Head of caudate nucleus (tissue), 42 donors: ENCODE measurements at places on chromosomes 1 and 21.

DNA sequence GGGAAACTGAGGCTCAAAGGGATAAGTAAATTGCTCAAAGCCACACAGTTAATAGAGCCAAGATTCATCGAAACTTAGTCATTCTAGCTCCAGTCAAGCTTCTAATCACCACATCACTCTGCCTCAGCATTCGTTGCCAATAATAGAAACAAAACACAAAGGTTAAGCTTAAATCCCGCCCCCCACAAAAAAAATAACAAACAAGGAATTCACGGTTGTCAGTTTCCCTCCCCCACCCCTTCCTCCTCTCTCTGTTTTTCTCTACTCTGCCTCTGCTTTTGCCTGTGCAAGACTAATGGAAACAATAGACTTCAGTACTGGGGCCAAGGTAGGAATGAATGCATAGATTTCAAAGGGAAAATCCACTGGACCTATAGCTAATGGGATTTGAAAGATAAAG lies 70.7 kb upstream of the ZNF644 start:
- no peak for DNase-seq

GRCh38 chr21:31446226-31446855 lies 102.3 kb upstream of the TIAM1 start:
- no peak for DNase-seq

DNA sequence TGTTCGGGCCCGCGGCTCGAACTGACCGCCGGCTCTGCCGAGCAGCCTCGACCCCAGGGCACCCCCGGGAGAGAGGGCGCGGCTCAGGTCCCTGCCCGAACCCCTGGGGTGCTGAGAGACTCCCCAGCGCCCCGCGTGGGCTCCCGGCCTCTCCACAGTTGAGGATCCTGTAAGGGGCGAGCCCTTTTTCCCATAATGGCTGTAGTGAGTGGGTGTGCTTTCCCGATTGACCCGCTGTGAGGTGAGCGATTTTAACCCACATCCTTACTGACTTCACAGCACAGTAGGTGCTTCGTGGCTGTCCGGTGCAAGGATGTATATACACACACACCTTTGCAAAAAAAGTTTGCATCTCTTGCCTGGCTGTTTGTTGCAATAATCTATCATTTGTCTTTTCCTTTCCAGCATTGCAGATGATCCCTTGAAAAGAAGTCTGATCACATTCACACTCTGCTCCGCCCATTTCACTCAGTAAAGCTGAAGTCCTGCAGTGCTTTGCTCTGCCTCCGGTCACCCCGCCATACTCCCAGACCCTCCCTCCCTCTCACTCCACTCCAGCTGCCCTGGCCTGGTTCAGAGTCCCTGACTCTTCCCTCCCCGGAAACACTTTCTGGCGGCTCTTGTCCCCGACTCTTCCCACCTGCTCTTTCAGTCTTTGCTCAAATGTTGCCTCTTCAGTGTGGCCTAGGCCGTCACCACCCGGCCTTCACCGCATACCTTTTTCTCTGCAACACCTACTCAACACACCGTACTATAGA lies 955 bp upstream of the UBE2G2 start:
- DNase-seq: no peak

GRCh38 chr21:16573578-16573977 lies 843.8 kb downstream of the USP25 start:
- DNase-seq: no peak

DNA sequence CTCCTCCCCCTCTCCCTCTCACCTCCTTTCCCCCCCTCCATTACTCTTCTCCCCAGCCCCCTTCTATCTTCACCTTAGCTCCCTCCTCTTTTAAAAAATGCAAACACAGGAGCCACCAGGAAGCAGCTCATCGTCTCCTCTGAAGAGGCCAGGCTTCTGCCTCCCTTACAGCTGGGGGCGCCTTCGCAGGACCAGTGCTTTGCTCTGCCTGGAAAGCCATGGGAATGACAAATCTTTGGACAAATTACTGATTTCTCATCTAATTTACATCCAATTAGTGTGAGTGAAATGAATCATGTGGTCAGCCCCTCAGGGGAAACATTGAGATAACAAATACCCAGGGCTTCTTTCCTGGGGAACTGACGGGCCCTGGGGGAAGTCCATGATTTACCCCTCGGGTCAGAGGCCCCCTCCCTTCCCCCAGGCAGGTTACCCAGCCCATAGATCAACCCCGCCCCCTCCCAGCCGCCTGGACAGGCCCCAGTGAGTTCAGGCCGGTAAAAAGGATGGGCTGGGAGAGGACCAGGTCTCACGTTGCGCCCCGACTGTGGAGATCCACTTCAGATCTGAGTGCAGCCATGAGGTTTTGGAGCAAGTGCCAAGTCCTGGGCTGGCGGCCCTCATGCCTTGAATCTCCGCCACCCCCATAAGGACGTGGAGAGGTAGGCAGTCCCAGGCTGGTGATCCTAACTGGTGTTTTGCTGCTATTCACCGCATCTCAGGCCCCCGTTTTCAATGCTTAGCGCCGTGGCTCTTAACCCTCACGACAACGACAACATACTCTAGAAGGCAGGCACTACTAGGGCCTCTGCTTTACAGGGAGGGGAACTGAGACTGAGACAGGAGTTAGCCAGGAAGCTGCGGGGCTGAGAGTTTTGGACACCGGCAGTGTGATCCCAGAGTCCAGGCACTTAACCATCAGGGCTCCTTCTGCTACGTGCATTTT lies 300.8 kb downstream of the RRAGC start:
- DNase-seq: no peak

- DNase-seq: no peak
Observed at GRCh38 chr1:29426701-29427279, 190.5 kb downstream of the PTPRU start.

DNA sequence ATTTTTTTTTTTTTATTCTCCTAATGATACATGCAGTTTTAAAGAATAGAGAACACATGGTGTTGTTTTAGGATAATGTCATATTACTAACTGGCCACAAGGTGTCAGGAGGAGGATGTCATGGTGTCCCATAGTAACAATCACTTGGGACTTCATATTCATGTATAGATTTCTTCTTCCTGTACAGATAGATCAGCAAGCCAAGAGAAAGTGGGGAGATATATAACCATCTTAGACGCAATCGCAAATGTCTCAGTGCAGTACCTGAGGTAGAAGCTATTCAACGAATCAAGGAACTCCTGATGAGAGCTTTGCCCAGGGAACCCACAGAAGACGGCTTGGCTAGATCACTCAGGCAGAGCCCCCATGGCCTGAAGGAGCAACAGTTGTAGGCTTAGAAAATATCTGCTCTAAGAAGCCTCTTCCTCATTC lies 12.3 kb downstream of the OR2T11 start:
- DNase-seq: no peak

DNA sequence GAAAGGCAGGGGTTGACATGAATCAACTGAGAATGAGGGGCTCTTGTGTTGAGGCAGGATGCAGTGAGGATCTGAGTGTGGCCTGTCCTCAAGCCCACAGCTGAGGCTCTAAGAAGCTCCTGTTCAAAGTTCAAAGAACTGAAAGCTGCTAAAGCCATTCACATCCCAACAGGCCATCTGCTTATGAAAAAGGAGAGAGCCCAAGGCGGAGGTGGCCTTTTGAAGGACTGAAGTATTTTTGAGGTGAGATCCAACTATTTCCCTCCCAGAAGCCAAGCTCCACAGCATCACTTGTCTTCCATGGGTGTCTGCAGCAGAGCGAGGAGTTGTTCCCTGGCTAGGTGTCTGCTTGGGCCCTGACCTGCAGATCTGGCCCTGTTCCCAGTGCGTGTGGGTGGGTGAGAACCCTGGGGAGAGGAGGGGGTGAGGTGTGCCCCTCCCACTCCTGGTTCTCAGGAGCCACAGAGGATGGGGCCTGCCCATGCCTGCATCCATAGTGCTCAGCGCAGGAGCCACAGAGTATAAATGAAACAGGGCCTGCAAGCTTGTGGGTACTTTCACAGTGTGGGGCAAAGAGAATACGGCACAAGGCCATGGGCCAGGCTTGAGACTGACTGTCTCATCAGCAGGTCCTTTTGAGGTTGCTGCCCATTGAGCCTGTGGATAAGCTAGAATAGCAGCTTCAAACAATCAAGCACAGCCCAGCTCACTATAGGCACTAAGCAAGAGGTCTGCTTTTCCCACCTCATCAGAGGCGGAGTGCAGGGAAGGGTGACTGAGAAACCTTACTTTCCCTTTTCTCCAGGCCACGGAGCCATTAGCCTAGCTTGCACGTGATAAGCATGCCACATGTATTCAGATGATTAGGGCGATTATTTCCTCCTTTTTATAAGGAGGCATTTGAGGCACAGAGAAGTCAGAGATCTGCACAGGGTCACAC lies 15.7 kb downstream of the REG4 start:
- DNase-seq: no peak

GRCh38 chr1:24391882-24392603 lies 21.5 kb downstream of the STPG1 start:
- peak; percentile 72 for DNase-seq

DNA sequence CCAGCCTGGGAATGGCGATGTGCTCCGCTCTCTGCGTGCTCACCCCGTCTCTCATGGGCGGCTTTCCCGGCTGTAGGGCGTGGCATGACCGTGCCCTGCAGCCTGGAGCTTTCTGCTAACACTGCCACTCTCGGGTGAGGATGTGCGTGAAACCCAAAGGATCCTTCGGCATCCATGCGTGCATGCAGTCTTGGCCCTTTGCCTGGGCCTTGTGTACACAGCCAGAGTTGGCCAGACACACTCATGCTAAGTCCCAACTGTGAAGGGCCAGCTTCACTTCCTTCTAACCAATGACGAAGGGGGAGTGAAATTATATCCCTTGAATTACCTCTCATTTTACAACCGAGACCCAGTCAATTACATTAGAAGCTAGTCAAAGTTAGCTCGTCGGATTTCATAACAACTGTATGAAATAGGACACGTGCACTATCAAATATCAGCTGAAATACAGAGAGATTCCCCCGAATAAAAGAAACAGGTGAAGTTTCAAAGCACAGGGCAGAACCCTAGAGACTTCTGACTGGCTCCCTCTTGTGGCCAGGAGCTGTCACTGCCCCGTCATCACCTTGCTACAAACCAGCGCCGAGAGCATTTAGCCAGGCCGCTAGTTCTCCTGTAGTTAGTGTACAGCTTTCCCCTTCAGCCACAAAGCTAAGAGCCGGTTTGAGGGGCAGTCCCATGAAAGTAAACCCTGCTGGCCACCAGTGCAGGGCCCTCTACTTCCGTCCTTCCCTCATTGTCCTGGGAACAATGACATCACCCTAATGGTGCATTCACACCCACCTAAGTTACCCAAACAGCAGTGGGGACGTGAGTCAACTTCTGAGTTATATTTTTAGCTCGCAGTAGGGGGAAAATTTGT lies 63.4 kb upstream of the COA6 start:
- peak; percentile 68 for DNase-seq

GRCh38 chr1:165647970-165648369 lies 16.9 kb downstream of the MGST3 start:
- no peak for DNase-seq

GRCh38 chr1:115189814-115190539 lies 100.7 kb upstream of the TSPAN2 start:
- DNase-seq: peak; percentile 62

GRCh38 chr1:9490605-9491339 lies 48.5 kb upstream of the SLC25A33 start:
- DNase-seq: peak; percentile 94

GRCh38 chr1:222140206-222140605 lies 398.3 kb upstream of the DUSP10 start:
- no peak for DNase-seq

- no peak for DNase-seq
Observed at GRCh38 chr1:6220236-6220635, 14.3 kb downstream of the RNF207 start.

GRCh38 chr1:248807067-248807737 lies 18.5 kb downstream of the SH3BP5L start:
- peak; percentile 76 for DNase-seq

- peak; percentile 70 for DNase-seq
Observed at GRCh38 chr1:179079113-179079761, 2.6 kb upstream of the TOR3A start.

- DNase-seq: no peak
Observed at GRCh38 chr1:235411489-235412486, 44.6 kb downstream of the TBCE start.

GRCh38 chr1:228496494-228496893 lies 9.3 kb downstream of the RNF187 start:
- DNase-seq: no peak
